ENCODE measurements at places on chromosomes 13 and 19.

DNA sequence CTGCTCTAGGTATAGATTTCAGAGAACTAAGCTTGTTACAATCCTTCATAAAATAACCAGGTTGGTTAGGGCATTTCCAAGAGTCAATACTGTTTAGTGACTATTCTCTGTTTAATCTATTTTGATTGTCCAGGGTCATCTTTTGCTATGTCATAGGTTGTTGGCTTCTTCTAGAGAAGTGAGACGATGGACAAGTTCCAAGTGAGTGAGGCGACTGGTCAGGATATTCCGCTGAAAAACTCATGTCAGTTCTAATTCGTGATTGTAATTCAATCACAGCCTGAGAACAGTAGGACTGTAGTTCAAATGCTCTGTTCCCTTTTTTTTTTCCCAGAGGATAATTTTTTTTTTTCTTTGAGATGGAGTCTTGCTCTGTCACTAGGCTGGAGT is 15.8 kb upstream of the ALOX5AP start:
- no peak for DNase-seq

GRCh38 chr13:60347174-60347573 is 49.8 kb upstream of the TDRD3 start:
- no peak for DNase-seq

DNA sequence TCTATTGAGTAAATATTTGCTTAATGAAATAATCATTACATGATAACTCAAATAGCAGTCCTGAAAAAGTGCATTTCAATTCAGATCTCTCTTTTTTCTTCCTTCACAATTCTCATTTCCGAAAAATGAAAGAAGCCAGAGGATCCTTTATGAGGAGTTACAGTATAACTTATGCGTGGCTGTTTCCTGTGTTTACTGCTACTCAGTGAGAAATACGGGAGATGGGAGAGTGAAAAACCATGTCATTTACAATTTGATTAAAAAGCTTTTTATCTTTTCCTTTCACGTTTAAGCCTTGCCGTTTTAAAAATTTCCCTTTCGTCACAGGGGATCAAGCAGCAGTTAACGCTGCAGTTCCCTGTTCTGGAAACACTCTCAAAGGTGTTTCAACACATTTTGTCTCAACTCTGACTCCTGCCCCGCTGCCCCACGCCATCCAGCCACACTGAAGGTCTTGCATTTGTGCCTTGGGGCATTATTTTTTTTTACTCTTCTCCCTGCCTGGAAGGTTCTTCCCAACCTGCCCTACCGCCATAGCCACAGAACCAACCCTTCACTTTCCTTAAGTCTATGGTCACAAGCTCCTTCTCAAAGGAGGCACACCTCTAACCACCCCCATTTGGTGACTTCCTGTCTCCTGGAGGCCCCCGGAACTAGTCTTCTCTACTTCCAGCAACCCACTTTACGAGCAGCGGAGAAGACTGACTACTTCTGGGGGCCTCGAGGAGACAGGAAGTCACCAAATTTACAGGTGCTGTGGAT is 17.0 kb downstream of the KL start:
- no peak for DNase-seq

- DNase-seq, result peak; percentile 67
Observed at GRCh38 chr13:90867336-90867683, 480.2 kb upstream of the MIR17HG start.

DNA sequence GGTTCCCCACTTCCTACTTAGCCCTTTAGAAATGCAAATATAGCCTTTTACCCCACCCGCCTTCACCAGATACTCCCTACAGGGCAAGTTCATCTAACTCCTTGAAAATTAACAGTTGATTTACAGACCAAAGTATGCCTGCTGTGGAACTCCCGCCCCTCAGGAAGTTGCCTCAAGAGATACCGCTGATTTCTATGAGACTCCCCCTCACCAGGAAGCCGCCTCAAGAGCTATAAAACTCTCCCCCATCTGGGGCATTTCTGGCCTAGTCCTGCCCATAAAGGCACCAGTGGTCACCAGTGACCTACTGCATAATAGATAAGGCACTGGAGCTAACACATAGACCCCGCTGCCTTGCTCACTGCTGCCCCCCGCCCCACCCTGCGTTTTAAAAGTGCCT is 201.7 kb upstream of the UBL3 start:
- DNase-seq, result no peak

GRCh38 chr13:95185851-95186250 is 115.4 kb downstream of the ABCC4 start:
- no peak for DNase-seq
